NCI-H1694 treated with DMSO at 0.1 percent for 48 hours (cell line): ENCODE measurements at places on chromosomes 5 and 9.
A peak's percentile ranks its signal among the peaks of the same experiment; 100 is the strongest.

- no peak for DNase-seq
Measured at GRCh38 chr5:140169410-140169809, 5.6 kb upstream of the CYSTM1 start.

DNA sequence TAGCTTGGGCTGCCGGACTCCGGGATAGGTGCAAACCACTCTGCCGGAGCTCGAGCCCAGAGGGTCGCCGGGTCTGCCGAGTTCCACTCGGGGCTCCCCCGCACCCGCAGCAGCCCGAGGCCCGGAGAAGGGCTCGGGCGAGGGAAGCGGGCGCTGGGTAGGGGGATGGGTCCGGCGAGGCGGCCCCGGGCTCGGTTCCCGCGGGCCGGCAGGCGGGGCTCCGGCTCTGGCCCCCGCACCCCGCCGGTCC, 507 bp downstream of the RICTOR start:
- no peak for DNase-seq

DNA sequence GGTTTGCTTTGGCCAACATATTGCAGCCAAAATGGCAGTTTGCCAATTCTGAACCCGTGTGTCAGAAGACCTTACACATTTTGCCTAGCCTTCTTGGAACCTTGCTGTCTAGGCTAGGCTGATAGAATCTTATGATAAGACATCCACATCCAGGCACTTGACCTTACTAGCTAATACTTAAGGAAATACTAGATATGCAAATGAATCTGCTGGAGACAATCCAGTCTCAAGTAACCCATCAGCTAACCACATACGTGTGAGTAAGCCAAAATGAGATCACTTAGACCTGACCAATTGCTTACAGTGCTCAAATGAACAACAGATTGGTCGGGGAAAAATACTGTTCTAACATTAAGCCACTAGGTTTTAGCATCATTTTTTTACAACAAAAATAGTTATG, 1504.6 kb upstream of the CDH9 start:
- DNase-seq = no peak

DNA sequence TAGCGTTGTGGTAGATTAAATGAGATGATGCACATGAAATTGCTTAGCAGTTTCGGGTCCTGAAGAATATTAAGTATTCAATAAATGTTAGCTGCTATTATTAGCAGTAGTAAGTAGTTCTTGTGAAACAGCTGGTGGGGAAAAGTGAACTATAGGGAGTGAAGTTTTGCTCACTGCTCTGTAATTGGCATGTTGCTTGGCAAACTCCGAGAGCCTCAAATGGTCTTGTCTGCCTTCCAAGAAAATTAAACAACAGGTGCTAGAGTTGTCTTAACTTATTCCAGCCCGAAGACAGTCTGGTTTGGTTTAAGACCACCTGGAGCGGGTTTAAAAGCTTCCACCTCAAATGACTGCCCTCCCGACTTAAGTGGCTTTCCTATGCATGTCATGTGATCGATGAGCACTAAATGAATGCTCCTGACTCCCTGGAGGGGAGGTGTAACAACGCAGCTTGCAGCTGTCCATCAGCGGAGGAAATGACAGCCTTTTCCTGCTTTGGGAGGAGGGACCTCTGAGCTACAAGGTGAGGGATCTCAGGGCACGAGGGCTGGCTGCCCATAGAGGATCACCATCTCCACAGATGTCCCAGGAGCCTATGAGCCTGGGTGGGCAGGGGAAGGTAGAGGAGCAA, 202.9 kb upstream of the PANK3 start:
- no peak for DNase-seq

DNA sequence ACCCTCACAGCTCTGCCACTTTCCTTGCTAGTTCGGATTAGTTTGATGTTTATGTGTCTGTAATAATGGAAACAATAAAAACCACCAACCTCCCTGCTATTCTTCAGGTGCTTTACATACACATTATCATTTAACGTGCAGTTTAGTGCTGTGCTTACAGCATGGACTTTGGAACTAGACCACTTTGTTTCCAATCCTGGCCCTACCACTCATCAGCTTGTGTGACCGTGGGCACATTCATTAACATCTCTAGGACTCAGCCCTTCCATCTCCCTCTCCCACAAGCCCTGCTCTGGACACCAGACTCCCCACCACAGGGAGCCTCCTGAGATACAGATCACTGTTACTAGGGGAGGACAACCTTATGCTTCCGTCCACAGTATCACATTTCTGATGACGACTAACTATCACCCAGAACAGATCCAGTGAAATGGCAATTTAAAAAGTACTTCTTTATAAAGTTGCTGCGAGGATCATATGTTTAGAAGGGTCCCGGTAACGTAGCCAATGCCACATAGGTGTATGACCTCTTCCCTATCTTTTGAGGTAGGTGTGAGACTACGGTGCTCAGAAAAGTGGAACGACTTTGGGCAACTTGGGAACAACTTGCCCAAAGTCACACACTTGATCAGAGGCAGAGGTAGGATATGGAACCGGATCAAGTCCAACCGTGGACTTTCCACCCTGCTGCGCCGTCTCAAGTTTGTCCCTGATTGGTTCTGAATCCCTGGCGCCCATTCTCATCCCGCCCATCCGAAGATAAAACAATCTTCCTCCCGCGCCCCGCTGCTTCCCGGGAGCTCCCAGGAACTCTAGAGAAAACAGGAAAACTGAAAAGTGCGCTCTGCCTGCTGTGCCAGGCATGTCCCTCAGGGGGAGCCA, 132.4 kb upstream of the NIPBL start:
- peak; percentile 56 for DNase-seq

- DNase-seq = no peak
Measured at GRCh38 chr5:139631520-139632165, 16.5 kb upstream of the CXXC5 start.

GRCh38 chr5:68709239-68709638, 384.6 kb upstream of the SLC30A5 start:
- no peak for DNase-seq
